Germinal center (tissue), 1 donor: ENCODE measurements at places on chromosomes 4 and X.

GRCh38 chr4:55397520-55398321 lies 2.0 kb downstream of the TMEM165 start:
- no peak for DNase-seq

- DNase-seq, result no peak
Measured at GRCh38 chrX:41889317-41890025, 33.9 kb downstream of the CASK start.

- no peak for DNase-seq
Measured at GRCh38 chr4:91485415-91485814, 818.4 kb upstream of the GRID2 start.

DNA sequence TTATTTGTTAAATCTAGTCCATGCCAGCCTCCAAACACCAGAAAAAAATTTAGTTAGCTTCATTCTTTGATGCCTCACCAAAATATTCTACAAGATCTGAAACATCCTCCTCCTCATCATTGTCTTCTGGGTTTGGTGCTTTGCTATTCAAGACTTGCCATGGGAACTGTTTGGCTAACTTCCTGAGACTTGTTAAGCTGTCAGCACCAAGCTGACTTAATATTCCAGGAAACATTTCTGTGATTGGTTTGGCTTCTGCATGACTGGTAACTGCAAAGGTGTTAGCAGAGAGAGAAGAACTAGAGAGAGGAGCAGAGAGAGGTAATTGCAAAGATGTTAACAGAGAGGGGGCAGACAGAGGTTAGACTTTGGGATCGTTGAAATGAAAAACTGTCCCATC lies 101.3 kb downstream of the PALLD start:
- no peak for DNase-seq

- DNase-seq, result no peak
Measured at GRCh38 chrX:21153503-21153902, 220.7 kb upstream of the CNKSR2 start.
